Stimulated activated CD8-positive, alpha-beta memory T cell treated with anti-CD3 and anti-CD28 coated beads, Interleukin-7, amount 100 ng/mL, for 24 hours (primary cell): ENCODE measurements at places on chromosomes 1 and 21.

DNA sequence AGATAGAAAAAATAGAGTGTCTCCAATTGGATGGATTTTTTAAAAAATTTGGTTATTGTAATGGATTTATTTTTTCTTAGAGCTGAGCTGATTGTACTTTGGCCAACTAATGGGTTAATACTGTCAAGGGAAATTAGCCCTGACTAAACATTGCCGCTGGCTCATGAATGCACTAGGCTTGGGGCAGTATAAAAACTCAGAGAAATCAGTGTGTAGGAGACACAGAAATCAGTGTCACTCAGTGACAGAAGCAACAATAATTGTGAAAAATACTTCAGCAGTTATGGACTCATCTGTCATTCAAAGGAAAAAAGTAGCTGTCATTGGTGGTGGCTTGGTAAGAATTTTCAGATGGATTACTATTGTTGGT, at the start of gene KMO:
Gene KMO (plus strand): TSS at position 217 of the 370 bp plus-strand sequence. CDS start 67 bp downstream, at position 284.
- no peak for DNase-seq

GRCh38 chr1:206577626-206578025, 34.6 kb downstream of the EIF2D start:
- no peak for DNase-seq

DNA sequence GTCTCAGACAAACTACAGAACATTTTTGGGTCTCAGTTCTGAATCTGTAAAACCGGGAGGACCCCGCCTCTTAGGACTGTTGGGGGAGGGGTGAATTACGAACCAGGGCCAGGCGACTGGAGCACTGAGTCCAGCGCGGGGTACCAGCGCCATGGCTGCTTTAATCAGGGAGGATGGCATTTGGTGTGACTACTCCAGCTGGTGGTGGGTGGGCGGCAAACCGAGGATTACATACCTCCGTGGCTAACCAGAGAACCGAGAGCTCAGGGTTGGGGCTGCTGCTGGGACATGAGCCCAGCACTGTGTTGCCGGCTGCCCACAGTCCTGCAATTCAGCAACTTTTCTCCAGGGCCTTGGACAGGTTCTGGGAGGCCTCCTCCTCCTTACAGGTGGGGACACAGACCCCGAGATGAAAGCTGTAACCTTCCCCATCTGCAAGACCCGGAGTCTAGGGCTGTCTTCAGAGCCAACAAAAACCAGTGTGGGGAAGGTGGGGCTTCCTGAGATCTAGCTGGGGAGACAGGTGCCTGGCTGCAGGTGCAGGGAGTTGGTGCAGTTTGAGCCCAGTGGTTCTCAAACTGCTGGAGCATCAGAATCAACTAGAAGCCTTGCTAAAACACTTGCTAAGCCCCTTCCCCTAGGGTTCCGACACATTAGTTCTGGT, 273.5 kb downstream of the FOXD2 start:
- no peak for DNase-seq

GRCh38 chr1:229893762-229894444, 173.1 kb upstream of the GALNT2 start:
- no peak for DNase-seq

DNA sequence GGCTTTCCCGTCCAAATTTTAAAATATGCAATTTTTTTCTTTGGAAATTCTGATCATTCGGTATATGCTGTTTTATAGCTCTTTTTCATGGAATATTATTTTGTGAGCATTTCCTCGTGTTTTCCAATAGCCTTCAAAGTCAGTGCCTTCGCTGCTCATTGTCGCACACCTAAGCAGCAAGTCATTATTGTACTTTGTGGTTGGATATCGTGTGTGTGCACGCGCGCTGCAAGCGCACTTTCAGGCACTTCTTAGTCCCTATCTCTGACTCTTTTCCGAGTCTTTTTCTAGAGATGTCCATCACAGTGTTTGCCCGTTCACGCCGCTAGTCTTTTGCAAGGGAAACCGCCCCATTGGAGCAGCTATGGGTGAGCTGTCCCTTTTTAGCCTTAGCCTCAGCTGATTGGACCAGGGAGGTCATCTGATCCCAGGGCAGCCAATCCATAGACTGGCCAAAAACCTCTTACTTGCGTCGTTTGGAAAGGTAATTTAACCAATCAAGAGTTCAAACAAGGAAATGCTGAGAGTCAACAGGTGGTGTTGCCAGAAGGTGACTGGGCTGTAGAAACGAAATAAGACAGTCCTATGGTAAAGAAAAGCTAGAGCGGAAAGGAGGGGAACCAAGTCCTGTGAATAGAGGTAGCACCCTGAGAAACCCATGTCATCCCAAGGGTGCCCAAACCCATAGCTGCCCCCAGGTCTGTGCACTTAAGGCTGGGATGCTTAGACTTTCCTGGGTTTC, 710 bp upstream of the HYI start:
- peak; percentile 21 for DNase-seq

- no peak for DNase-seq
Observed at GRCh38 chr1:19495000-19495656, 9.8 kb upstream of the CAPZB start.

- DNase-seq = no peak
Observed at GRCh38 chr21:25858325-25858724, 123.6 kb downstream of the GABPA start.

GRCh38 chr1:184253921-184254320, 132.9 kb upstream of the C1orf21 start:
- no peak for DNase-seq

DNA sequence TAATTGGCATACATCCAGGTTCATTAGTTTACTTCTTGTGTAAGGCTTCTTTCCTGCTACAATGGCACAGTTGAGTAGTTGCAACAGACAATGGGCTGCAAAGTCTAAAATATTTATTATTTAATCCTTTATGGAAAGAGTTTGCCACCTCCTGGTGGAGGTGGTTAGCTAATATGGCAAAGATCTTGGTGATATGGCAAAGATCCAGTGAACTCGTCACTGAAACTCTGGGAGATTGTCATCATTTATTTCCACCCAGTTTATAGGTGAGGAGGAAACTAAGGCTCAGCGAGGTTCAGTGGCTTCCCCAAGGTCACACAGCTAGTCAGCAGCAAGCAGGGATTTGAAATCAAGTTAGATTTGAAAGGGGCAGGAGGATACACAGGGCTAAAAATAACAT, 16.1 kb upstream of the IFFO2 start:
- DNase-seq = no peak

DNA sequence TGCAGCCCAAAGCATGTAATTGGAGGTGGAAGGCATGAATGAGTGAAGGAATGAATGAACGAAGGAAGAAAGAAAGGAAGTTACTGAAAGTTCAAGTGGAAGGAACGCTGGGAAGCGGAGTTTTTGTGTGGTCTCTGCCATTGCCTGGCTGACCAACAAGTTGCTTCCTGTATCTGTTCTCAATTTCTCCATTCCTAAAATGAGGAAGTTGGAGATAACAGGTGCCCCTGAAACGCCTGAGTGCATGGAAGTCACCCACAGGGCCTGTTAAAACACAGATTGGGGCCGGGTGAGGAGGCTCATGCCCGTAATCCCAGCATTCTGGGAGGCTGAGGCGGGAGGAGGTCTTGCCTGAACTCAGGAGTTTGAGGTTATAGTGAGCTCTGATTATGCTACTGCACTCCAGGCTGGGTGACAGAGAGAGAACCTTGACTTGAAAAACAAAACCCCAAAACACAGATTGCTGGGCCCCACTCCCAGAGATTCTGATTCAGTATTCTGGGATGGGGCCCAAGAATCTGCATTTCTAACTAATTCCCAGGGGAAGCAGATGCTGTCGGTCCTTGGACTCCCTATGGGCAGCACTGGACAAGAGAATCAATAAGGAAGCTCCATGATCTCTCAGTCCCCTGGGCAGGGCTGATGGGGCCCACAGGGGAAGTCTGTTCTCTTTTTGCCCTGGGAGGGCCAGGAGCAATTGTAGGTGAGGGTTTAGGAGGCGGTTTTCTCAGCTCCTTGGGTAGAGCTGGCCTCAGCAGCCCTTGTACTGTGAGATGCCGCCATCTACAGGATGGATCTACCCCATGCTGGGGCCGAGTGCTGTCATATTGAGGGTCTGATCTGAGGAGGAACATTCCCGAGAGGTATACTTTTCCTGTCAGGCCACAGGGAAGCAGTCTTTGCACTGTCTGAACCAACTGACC, 3.3 kb upstream of the CNR2 start:
- DNase-seq = no peak

DNA sequence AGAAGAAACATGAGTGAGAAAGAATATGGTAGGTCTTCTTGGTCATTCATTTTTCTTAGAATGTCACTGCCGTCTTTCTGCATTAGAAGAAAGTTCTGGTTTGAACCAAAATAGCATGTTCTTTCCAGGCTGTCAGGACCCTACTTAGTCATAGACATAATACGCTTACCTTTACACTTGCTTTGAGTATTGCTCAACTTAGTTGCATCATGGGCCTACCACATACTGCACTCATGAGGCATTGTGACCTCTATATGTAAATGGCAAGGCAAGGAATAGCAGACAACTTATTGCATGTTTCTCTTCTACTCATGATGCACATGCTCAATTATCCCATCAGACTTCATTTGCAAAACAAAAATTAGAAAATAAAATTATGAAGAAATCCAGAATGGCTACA, 415.0 kb downstream of the HLX start:
- DNase-seq = no peak

DNA sequence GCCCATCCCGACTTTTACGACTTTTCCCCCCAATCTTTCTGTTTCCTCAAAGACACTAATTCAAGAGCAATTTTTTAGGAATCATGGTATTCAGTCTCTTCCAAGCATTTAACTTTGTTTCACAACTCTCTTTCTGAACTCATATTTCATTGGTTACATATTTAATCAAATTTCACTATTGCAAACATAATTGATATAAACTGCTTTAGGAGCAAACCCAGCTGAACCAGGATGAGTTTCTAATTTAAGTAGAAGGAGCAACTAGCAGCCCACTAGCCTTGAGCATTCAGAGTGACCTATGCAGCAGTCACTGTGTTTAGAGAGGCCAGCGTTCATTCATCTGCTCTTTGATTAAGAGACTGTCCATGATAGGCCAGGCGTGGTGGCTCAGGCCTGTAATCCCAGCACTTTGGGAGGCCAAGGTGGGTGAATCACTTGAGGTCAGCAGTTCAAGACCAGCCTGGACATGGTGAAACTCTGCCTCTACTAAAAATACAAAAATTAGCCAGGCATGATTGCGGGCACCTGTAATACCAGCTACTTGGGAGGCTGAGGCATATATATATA, 1.8 kb downstream of the CELA2B start:
- no peak for DNase-seq

DNA sequence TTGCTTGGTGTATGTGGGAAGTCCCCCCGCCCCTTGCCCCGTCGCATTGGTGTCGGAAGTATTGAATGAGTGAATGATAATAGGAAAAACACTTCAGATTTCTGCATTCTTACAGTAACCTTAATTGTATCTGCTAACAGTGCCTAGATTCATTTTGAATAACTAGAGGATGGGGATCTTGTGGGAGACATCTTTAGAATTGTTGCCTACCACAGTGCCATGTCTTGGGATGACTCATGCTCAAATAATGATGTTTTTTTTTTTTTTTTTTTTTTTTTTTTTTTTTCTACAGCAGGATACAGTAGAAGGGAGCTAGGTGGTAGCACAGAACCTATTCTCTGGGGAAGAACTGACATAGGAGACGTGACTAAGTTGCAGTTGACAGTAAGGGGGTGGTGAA, 237.9 kb downstream of the USP25 start:
- no peak for DNase-seq

- no peak for DNase-seq
Observed at GRCh38 chr1:161020509-161021164, at the start of gene F11R. F11R (minus strand) TSS chr1:161021152; CDS start chr1:161021073, 79 bp downstream.

DNA sequence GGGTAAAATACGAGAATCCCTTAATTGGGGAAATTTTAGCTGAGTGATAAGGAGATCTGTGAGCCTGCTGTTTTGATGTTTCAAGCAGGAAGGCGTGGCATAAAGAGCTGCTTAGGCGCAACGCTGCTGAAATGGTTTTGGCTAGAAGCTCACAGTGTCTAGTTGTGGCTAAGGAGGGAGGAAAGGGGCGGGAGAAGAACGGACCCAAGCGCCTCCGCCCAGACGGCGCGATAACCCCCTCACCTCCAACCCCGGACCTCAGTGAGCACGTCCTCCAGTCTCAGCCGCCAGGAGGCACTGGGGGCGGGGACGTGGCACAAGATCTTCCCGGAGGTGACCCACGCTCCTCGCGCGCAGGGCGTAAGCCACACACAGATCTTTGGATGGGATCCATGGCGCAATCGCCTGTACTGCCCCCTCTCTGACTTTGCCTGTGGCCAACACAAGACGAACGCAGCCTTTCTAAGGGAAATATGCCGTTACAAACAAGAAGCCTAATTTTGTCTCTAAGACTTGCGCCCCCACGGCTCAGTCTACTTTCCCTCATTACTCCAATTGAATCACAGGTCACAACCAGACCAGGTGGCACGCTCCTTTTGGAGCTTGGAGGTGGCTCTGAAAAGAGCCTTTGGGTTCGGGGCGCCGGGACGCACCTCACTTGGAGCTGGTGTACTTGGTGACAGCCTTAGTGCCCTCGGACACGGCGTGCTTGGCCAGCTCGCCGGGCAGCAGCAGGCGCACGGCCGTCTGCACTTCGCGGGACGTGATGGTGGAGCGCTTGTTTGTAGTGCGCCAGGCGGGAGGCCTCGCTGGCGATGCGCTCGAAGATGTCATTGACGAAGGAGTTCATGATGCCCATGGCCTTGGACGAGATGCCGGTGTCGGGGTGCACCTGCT, 23.4 kb upstream of the RNF187 start:
- no peak for DNase-seq

DNA sequence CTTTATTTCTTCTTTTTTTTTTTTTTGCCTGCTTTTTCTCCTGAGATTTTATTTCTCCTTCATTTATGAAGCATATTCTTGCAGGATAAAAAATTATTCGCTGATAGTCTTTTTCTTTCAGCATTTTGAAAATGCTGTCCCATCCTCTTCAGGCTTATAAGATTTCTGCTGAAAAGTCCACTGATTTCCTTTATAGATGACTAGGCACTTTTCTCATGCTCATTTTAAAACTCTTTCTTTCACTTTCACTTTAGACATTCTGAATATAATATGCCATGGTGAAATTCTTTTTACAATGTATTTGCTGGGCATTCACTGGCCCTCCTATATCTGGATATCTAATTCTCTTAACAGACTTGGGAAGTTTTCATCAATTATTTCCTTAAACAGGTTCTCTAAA, 25.5 kb upstream of the GTF2B start:
- no peak for DNase-seq

DNA sequence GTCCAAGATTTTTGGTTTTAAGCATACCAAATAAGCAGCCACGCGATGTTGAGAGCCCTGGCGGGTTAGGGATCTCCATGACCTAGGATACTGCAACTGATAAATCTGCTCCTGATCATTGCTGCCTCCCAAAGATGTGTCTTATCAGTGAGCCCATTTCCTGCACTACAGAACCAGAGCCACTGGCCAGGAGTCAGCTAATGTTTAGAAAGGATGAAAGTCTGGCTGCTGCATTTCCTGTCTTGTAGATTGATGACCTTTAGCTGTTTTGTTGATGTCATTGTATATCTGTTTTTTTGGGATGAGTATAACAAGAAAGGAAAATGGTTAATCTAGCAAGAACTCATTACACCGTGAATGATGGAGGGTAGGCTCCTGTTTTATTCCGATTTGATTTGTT, 74.5 kb downstream of the C1orf21 start:
- DNase-seq = no peak
